ENCODE measurements at places on chromosomes 1 and 21.
A peak's percentile ranks its signal among the peaks of the same experiment; 100 is the strongest.

- DNase-seq, result peak; percentile 1
Measured at GRCh38 chr1:103416681-103417286, 108.7 kb upstream of the RNPC3 start.

DNA sequence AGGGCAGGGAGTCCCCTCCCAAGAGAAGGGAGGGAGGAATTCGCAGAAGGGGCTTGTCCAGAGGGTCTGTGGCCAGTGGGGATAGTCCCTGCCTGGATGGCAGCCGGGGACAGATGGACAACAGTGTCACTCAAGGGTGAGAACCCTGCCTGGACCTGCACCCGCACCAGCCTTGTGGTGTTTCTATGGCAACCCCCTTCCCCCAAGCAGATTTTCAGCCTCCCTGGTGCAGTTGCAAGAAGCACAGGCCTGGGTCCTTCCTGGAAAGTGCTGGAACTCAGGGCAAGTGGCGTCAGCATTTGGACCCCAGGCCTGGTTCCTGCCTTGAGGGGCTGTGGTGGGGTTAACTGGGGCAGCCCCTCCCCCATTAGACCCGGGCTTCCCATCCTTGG lies 83.8 kb upstream of the ACTL8 start:
- no peak for DNase-seq

GRCh38 chr1:53182716-53183094 lies 13.9 kb upstream of the CPT2 start:
- DNase-seq, result no peak

DNA sequence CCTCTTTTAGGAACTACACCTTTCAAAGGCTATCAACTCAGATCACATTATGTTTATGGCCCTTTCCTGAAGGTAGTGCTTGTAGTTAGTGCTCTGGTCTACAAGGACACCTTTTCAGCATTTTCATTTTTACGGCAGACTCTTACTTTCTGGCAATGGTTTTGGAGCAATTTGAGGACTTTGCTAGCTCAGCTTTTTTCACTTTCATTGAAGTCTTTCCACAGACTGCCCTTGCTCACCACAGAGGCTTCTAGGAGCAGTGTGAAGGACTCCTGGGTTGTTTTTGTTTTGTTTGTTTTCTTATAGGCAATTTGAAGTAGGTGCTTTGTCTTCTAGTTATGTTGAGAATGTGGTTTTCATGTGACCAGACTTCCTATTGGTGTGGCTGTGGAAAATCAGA lies 43.1 kb downstream of the CD55 start:
- DNase-seq, result no peak

DNA sequence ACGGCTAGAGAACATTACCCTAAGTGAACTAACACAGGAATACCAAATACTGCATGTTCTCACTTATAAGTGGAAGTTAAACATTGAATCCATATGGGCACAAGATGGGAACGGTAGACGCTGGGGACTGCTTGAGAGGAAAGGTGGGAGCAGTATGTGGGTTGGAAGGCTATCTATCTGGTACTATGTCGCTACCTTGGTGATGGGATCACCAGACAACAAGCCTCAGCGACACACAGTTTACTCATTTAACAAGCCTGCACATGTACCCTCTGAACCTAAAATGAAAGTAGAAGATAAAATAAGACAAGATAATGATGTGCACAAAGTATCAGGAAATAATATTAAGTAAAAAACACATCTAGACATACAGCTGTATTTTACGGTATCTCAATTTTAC lies 819 bp downstream of the PYHIN1 start:
- DNase-seq, result no peak

Measured in IMR-90 (cell line).